Activated CD8-positive, alpha-beta memory T cell treated with anti-CD3 and anti-CD28 coated beads, Interleukin-2, amount 10 ng/mL, durations not matched to agents 7 days and 5 days (primary cell): ENCODE measurements at places on chromosomes 5 and 9. TPM values are rescaled to one million over a fixed set of nuclear protein-coding genes. Genes with fewer than 3 reads are reported as not detected.

Gene IRX2
- total RNA-seq: not detected

- peak; percentile 77 for DNase-seq
Observed at GRCh38 chr5:112923148-112923917, 1.3 kb upstream of the REEP5 start.

- DNase-seq: no peak
Observed at GRCh38 chr5:159034083-159034824, 65.5 kb downstream of the EBF1 start.

Gene BTNL9
- total RNA-seq: not detected

- DNase-seq: no peak
Observed at GRCh38 chr5:68214482-68215207, 911 bp upstream of the PIK3R1 start.

DNA sequence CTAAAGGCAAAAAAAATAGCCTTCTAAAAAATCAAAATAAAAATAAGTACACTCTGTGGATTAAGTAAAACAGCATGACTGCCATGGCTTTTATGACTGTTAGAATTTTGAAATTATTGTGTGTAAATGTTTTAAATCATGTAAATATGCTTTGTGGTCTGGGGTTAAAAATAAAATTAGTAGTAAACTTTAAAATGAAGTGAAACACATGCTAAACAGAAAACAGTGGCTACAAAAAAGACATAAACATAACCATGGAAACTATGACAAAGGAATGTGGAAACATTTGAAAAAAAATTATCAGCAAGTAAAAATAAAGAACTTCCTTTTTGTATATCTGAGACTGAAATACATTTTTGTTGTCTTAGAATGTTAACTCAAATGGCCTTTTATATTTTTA lies 134.5 kb upstream of the SPEF2 start:
- DNase-seq: no peak

- no peak for DNase-seq
Observed at GRCh38 chr9:7273575-7273974, 515.8 kb downstream of the KDM4C start.

Gene NTRK2
- total RNA-seq: 2.9 TPM

Gene SNAPC3
- total RNA-seq: 27.4 TPM
